ENCODE measurements at places on chromosomes 3 and 15. TPM values are rescaled to one million over a fixed set of nuclear protein-coding genes. Genes with fewer than 3 reads are reported as not detected.

The ANKUB1 gene
- total RNA-seq, result not detected

The CCDC33 gene
- total RNA-seq, result 2.8 TPM

The EXD1 gene
- not detected for total RNA-seq

- DNase-seq, result no peak
These were observed 908.1 kb downstream of the DIPK2A start for GRCh38 chr3:144879701-144880100.

- no peak for DNase-seq
These were observed 260.8 kb downstream of the UACA start for GRCh38 chr15:70502529-70502928.

DNA sequence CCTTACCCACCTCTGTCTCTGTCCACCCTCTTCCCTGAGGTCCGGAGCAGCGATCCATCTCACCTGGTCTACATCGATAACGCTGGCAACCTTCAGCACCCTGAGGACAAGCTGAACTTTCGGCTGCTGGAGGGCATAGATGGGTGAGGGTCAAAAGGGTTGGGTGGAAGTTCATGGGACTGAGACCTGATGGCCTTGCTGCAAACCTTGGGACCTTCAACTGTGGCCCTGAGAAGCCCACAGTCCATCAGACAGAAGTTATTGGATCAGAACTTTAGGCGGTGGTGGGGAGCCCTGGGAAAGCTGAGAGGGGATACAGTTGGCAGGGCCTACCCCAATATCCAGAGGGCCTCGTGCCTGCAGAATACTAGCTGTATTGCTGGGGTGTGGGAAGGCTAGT lies 50.5 kb downstream of the POMGNT2 start:
- DNase-seq, result peak; percentile 28

DNA sequence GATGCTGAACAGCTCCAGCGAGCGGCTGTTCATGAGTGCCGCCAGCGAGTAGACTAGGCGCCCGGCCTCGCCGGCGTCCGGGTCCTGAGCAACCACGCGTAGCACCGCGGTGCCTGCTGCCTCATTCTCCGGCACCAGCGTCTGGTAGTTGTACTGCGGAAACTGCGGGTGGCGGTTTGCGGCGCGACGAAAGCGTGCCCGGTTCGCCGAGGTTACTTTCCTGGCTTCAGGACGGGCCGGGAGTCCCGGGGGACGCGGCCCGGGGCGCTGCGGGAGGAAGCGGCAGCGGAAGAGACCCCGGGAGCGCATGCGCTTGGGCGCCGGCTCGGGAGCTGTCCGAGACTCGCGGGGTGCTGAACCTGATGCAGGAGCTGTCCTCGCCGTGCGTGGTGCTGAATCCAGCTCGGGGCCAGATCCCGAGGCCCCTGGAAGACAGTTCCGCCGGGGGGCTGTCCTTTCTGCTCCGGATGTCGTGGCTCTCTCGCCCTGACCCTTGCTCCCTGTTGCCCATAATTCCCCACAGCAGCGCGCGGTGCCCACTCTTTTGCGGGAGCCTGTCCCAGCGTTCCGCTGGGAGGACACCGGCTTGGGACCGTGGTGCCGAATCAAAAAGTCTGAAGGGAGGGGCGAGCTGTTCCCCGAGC lies 1.1 kb downstream of the CELSR3 start:
- DNase-seq, result peak; percentile 95

- DNase-seq, result no peak
These were observed 4.2 kb downstream of the EIF4E3 start for GRCh38 chr3:71721002-71721401.

DNA sequence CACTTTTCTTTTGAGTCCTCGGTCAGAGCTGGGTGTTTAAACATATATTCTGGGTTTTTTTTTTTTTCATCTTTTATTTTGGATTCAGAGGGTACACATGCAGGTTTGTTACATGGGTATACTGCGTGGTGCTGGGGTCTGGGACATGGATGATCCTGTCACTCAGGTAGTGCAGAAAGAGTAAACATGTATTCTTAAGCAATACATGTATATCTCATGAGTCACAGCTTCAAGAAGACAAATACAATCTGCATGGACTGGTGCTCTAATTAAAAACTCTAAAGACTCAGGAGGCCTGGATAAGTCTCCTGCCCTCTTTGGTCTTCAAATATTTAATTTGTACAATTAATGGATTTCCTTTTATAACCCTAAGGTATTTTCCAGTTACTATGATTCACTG lies 50.6 kb upstream of the PHLDB2 start:
- no peak for DNase-seq

- peak; percentile 88 for DNase-seq
These were observed 22.0 kb downstream of the COL6A6 start for GRCh38 chr3:130539005-130539404.

DNA sequence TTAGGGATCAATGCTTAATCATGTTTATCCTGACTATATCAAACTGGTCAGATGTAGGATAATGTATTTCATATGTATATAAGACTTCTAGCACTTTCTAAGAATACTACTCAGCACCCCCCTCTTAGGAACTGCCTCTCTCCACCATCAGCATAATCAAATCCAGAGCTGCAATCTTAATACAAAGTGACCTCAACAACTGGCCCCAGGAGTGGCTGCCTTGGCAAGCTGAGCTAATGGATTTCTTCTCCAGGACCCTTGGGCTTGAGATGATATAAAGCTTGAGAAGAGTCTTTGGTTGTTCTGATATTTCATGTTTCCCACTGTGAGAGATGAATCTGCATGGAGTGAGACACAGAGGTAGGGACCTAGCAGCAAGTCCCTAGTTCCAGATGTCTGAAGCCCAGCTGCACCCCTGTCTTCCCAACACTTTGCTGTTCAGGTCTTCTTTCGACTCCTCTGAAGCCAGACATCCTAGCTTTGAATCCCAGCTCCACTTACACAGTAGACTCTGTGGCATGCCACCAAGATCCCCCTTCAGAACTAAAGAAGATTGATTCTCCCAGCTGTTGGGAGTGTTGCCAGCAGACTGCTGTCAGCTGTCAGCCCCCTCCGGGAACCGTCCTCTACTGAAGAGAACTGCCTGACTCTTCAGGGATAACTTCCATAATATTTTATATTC lies 309.3 kb upstream of the UBE2E2 start:
- DNase-seq, result no peak

The PSTPIP1 gene
- total RNA-seq, result 1.4 TPM

- DNase-seq, result peak; percentile 86
These were observed at the start of gene STAC for GRCh38 chr3:36380221-36381031. STAC (plus strand) TSS chr3:36380504; CDS start chr3:36380644, 140 bp downstream.

DNA sequence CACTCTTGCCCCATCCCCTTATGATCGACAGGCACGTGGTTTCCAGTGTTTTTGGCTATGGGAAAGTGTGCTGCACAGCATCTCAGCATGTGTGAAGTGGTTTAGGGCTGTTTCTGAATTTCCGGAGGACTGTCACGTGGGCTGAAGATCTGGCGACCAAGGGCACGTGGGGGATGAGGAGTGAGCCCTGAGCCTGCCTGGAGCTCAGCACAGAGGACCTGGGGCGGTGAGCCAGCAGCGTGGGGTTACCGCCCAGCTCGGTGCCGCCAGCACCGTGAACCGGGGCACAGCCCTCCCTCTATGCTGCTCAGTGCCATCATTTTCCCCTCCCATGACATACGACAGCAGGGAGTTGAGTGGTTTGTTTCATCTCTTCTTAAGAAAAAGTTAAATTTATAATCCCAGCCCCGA lies 150.2 kb downstream of the DNAJB8 start:
- peak; percentile 30 for DNase-seq

The SLC6A11 gene
- total RNA-seq, result 0.92 TPM

Data from endodermal cell (in vitro differentiated cells).